Central memory CD4-positive, alpha-beta T cell (primary cell): ENCODE measurements at places on chromosomes 16 and 17.

DNA sequence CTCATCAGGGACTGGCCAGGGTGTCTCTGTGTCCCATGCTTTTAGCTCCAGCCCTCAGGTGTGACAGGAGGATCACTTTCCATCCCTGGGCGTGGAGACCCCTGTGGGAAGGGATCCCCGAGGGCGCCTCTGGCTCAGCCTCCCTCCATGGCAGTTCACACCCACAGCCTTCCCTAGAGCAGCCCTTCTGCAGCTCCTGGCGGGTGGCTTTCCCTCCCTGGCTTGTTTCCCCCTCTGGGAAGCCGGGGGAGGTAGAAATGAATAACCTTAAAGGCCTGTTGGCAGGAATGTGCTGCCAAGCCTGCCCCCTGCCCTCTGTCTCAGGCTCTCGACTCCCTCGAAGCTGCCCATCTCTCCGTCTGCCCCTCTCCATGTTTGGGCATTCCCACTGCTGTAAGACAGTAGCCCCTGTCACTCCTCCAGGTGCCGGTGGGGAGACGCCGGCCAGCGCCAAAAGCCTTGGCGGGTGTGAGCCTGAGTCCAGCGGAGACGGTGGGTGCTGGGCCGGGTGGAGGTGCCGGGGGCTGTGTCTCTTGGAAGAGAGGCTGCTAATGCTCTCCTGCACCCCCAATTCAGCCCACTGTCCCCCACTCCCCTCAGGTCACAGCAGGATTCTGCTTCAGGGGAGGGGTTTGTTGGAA, 2.1 kb upstream of the ATP2A1 start:
- DNase-seq, result no peak

- no peak for DNase-seq
Observed at GRCh38 chr16:3745751-3746355, 28.5 kb upstream of the TRAP1 start.

DNA sequence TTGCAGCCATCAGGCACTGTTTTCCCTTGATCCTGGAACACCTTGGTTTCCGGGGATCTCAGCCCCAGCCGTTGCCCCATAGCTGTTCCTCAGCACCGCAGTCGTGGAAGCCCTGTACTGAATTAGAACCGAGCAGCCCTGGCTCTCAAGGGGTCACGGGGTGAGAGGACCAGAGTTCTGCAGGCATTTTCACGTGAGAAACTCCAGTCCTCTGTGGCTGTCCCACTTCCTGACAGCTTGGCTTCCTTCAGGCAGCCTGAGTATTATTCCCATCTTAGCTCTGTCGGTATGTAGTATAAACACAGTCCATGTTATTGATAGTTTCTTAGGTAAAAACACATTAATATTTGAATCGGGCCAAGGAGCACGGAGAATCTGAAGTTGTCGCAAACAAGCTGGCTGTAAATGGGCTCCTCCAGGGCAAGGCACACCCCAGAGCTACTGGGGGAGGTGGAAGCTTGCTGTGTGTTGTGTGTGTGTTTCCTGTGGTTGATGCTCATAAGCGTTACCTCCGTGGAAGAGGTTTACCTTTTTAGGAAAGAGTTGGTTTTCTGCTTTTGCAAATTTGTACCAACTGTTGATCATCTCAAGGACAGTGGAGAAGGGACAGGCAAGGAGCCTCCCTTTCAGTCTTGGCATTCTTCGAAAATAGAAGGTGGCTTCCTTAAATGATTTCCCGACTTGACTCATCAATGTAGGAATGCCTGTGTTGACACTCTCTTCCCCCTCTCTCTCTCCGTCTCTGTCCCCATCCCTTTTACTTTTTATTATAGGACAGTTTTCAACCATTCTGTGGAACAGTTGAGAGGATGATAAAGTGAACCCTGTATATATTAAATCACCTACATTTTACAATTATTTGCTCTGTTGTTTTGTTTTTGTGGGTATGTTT, 208.9 kb upstream of the CHMP6 start:
- peak; percentile 66 for DNase-seq

- no peak for DNase-seq
Observed at GRCh38 chr16:23406546-23407240, 46.3 kb downstream of the COG7 start.

DNA sequence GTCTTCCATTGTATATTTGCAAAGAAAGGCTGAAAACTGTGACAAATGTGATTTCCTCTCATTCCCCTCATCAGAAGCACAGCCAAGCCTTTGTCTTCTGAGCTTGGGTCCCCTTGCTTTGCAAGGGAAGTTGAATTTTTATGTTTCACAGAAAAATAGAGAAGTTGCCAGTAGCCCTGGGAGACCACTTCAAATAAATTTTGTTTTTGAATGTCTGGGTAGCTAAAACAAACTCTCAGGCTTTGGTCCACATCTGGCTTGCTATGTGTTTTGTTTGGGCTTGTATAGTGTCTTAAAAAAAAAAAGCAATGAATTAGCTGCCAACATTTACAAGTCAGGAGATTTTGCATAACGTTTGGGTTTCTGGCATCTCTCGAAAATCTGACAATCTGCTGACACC, 24.1 kb downstream of the PIK3R6 start:
- DNase-seq, result no peak

DNA sequence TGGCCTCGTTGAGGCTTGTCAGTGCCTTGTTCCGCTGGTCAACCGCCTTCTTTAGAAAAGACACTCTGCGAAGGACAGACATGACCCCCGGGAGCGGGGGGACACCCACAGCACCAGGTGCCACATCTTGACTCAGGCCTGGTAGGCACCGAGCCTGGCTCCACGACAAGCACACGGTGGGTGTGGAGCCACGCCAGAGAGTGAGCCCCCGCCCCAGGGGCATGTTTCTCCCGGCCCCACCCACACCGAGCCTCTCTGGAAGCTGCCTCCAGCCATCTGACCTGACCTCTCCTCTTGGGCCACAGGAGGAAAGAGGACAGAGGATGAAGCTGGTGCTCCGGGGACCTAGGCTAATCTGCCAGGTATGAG, 4.6 kb downstream of the FAAP100 start:
- DNase-seq, result no peak

GRCh38 chr16:47600376-47600775, 139.2 kb downstream of the PHKB start:
- DNase-seq, result no peak

DNA sequence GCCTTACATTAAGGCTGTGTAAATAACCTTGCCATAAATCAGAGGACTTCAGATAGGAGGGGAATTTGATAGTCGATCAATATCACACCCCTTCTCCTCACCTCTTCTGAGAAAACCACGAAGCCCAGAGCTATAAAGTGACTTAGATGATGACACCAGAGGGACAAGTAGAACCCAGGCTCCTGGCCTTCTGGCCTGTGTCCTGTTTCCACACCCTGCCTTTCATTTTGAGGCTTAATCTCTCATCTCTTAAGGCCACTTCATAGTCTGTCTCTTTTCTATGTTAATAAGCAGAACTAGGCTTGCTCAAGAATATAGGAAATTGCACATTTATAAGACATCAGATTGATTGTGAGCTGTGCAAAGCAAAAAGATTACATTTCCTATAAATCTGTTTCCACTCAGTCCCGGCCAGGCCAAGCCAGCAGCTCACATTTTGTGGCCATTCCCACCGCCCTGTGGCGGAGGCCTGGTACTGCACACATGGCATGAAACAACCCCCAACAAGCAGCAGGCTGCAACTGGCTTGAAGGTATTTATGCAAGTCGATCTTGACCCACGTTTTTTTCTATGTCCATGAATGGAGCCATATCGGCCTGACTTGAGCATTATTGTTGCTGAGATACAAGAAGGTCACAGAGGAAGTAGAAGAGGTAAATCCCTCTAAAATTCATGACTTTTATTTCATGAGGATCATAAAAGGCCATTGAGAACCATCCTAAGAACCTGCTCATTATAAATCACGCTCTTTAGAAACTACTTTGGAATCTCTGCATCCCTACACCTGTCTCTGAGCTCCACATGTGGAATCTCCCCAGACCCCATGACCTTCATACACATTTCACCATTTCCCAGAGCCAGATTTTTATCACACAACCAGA, 93.7 kb downstream of the PMP22 start:
- DNase-seq, result no peak

- DNase-seq, result no peak
Observed at GRCh38 chr17:50608700-50609379, 25.8 kb upstream of the ABCC3 start.

DNA sequence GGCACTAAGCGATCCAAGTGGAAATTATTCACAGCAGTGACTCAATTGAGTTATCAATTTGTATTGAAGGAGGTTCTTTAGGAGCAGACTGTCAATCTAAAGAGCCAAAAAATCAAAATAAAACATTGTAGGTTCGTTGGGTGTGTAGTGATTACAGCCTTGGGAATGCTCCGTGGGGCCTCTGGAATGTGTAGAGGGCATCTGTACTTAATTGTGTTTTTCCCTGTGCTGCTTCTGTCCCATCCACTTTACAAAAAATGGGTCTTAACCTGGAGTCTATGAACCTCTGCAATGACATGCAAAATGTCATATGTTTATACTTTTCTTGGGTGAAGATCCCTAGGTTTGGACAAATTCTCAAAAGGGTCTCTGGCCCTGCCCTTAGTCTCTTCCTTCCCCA, 215.1 kb downstream of the CCDC182 start:
- DNase-seq, result no peak

DNA sequence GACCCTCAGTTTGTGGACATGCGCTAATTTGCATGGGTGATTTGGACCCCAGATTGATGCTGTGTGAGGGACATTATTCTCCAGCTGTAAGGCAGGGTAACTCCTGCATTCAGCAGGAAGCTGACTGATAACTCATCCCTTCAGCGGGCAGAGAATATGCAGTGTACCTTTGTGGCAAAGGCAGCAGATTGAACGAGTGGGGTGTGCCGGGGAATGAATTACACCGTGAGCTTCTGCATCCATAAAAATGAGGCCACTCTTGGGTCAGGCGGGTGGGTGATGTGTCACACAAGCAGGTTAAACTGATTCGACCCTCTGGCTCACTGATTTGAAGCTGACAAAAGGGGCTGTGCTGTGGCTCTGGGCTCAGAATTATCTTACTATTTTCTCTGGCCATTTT, 128.9 kb upstream of the PMFBP1 start:
- DNase-seq, result no peak
